ENCODE measurements at places on chromosomes 13 and 19.

DNA sequence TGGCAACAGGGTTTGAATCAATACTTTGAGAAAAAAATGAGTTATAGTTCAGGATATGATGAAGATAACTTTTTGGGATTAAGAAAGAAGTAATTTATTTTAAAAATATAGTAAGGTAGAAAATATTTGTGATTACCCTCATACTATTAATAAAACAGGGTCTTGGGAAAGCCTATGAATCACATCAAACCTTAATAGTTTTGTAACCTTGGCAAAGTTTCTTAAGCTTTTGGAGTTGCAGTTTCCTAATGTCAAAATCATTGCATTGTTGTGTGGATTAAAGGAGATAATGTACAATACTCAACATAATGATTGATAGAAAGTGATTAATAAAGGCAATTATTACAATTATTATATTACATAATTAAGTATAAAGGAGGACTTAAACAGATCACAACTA, 149.0 kb downstream of the LMO7 start:
- no peak for DNase-seq

DNA sequence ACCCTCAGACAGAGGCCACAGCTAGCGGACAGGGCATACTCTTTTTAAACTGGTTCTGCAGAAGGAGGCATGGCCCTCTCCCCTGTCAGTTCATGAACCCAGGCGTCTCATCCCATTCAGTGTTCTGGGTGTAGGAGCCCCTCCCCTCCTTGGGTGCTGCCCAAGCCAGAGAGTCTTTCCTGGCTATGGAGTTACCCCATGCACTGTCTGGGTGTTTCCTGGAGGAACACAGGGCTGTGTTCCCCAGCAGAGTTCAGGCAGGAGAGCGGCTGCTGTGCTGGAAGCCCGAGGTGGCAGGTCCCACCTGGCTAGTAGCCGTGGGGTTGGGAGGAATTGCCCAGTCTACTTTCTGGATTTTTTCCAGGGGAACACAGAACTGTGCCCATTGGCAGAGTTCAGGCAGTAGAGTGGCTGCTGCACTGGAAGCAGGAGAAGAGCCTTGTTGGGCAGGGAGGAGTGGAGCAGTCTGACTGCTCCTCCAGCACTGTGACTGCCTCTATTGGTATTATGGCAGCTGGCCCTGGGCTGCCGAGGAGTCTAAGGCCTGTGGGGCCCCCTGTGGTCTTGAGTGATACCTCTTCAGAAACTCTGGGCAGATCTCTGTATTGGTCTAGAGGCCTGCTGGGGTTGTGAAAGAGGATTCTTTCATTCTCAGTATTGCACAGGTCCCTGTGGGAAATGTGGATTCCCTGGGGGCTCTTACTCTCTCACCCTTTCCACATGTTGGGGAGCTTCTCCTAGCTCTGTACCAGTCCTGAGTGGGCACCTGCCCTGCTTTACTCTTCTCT, 168.3 kb downstream of the PCDH20 start:
- no peak for DNase-seq

DNA sequence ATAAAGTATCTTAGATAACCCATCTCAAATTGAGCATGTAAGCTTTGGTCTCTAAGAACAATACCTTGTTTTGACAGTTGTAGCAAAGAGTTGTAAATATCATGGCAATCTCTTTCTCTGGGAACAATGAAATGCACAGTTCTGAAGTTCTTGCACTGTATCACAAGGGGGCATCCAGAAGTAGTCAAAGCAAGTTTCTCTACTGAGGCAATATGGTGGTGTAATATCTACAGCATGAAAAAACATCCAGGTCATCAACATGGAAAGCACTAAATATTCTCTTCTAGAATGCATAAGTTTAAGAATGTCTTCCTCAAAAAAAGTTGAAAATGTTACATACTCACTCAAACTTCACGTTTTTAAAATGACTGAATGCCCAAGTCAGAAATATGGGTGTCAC, 19.6 kb downstream of the MTMR6 start:
- DNase-seq: no peak

DNA sequence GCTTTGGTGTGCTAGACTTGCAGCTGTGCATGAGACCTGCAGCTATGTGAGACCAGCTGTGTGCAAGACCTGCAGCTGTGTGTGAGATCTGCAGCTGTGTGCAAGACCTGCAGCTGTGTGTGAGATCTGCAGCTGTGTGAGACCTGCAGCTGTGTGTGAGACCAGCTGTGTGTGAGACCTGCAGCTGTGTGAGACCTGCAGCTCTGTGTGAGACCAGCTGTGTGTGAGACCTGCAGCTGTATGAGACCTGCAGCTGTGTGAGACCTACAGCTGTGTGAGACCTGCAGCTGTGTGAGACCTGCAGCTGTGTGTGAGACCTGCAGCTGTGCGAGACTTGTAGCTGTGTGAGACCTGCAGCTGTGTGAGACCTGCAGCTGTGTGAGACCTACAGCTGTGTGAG, 6.7 kb upstream of the DCUN1D2 start:
- DNase-seq: no peak

DNA sequence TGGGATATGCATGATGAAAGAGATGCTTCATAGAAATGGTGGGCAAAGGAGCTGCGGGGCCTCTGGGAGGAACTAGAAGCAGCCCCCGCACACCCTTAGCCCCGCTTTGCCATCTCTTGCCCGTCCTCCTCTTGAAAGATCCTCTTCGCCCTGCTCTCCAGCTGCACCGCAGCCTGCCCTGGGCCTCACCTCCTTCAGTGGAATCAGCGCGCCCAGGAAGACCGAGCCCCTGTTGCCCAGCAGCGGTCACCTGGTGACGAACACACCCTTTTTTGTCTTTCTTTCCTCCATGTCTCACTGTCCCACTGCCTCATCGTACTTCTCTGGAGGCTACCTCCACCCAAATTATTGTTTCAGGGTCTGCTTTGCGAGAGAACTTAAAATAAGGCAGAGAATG, 807.6 kb downstream of the UQCRFS1 start:
- DNase-seq: no peak

GRCh38 chr19:46753420-46754155, 7.3 kb upstream of the STRN4 start:
- DNase-seq: no peak

DNA sequence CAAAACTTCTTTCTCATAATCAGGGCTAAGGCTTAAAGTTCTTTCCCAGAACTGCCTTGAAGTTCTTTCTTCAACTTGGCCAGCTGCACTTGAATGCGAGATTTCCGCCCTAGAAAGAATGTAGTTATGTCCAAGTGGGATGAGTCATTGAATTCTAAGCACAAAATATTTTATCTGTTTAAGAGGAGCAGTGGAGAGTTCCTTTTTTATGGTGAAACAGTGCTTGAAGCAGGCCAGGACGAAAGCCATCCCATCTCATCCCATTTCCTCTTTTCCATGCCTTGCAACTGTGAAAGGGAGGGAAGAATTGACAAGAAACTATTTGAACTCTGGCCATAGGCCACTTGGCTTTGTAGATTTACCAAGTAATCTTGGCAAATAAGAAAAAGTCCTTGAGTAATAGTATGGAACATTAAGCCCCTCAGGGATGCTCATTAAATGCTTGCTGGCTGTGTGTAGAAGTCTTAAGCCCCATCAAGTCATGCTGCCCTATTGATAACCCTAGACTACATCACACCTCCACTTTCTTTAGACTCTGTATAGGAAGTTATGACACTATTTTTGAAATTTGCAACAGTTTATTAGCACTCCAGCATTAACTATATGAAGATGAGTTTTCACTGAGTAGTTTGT, 174.5 kb downstream of the KCTD12 start:
- peak; percentile 80 for DNase-seq

GRCh38 chr19:1250437-1251260, 2.3 kb downstream of the MIDN start:
- no peak for DNase-seq

- no peak for DNase-seq
Observed at GRCh38 chr19:18651733-18652132, 14.9 kb downstream of the KLHL26 start.

- DNase-seq: no peak
Observed at GRCh38 chr13:71412231-71412630, 454.8 kb downstream of the DACH1 start.

- DNase-seq: no peak
Observed at GRCh38 chr13:53343361-53343744, 314.7 kb downstream of the OLFM4 start.

GRCh38 chr19:33132425-33132824, 511 bp downstream of the WDR88 start:
- no peak for DNase-seq

DNA sequence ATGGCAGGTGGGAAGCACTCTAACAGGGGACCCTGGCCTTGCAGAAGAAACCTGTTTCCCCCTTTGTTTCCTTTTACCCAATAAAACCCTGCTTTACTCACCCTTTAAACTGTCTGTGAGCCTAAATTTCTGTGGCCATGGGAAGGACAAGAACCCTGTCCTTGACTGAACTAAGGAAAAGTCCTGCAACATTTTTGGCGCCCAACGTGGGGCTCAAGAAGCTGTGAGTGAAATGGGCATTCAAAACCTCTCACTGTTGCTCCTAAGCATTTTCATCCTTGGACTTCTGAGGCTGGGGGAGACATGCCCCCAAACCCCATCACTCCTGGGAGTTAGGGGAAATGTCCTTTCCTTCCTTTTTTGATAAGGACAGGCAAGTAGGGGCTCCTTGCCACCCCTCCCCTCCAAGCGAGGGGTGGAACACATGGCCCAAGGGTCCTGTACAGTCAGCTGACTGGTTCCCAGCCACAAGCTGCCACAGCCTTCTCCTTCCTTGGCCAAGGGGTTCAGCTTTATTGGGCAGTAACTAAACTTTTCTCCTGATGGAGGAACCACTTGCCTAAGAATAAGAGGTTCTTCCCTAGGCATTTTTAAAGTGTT, 381.6 kb downstream of the KLF5 start:
- DNase-seq: no peak

DNA sequence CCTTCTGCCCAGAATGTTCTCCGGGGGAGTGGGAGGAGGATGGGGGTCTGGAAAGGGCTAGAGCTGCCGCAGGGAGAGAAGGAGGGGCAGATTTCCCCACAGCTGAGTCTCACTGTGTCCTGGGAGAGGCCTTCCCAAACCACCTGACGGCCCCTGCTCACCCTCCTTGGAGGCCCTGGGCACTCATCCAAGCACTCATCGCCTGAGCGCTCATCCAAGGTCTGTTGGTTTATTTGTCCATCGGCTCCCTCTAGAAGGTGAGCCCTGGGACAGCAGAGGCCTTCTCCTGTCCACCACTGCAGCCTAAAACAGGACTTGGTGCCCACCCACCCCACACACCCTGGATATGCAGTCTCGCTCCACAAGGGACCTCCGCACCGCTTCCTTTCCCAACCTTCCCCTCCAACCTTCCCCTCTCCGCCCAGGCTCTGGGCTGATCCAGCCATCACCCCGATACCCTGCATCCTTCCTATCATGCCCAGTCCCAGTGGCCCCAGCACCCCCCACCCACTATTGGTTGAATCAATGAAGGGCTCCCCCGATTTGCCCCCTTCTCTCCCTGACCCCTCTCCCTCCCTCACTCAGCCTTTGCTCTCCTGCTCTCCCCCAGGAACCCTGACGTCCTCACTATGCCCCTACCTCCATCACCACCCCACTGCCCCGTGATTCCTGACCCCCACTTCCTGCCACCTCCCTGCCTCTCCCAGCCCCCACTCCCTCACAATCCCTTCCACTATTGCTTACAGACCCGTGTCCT, 1.7 kb downstream of the UBXN6 start:
- no peak for DNase-seq

GRCh38 chr13:104318121-104318520, 1251.9 kb upstream of the SLC10A2 start:
- no peak for DNase-seq

DNA sequence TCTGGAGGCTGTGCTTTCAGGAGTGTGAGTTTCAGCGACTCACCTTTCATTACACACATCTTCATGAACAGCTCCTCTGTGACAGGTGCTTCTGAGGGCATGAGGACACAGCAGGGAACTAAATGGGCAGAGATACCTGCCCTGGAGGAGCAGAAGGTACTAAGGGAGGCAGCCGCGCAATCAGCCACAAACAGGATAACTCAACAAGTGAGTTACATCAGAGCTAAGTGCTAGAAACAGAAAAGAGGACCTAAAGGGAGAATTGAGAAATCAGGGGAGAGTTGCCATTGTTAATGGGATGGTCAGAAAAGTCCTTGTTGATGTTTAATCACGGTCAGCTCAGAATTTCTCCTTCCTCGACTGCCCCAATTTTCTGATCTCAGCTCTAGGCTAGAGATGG, 42.5 kb downstream of the SYDE1 start:
- DNase-seq: no peak

DNA sequence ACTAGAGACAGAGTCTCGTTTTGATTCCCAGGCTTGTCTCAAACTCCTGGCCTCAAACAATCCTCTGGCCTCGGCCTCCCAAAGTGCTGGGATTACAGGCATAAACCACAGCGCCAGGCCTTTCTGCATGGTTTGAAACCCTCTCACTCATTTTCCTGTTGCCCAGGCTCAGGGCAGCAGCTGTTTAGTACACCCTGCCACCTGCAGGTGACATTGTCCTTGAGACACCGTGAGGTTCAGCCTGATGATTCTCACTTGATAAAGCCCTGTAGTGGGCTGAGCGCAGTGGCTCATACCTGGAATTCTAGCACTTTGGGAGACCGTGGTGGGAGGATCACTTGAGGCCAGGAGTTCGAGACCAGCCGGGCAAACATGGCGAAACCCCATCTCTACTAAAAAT, 12.5 kb downstream of the IL12RB1 start:
- no peak for DNase-seq

- DNase-seq: no peak
Observed at GRCh38 chr13:112143753-112144615, 77.0 kb downstream of the SOX1 start.
